ENCODE measurements at places on chromosomes 5 and 9. TPM values are rescaled to one million over a fixed set of nuclear protein-coding genes. Genes with fewer than 3 reads are reported as not detected.

The TAF11L6 gene
- not detected for polyA plus RNA-seq

The LECT2 gene
- polyA plus RNA-seq: not detected

The DPYSL3 gene
- polyA plus RNA-seq: 108 TPM

The DIPK1B gene
- polyA plus RNA-seq: 14.1 TPM

The DBH gene
- 0.81 TPM for polyA plus RNA-seq

The SLC34A3 gene
- 1.2 TPM for polyA plus RNA-seq

The KYAT1 gene
- polyA plus RNA-seq: 5.3 TPM

The SCGB3A2 gene
- polyA plus RNA-seq: not detected

The COL23A1 gene
- 2.4 TPM for polyA plus RNA-seq

The FCN2 gene
- polyA plus RNA-seq: not detected

The CDKN2B-AS1 gene
- 0.14 TPM for polyA plus RNA-seq

The TAS2R1 gene
- polyA plus RNA-seq: not detected

The CNTFR gene
- polyA plus RNA-seq: 58.6 TPM

The DIRAS2 gene
- 1.6 TPM for polyA plus RNA-seq

The FGF18 gene
- 20.9 TPM for polyA plus RNA-seq

The SOHLH1 gene
- not detected for polyA plus RNA-seq

The CCNJL gene
- polyA plus RNA-seq: 6.3 TPM

The C9orf153 gene
- polyA plus RNA-seq: 0.19 TPM
